ENCODE measurements at places on chromosomes 5 and 9.

GRCh38 chr9:116133163-116133562 is 20.4 kb upstream of the PAPPA start:
- H3K36me3 ChIP-seq, result no peaks in the 10 kb centered on the region
- no peak overlapping the region for H3K4me3 ChIP-seq
- no peaks in the 10 kb centered on the region for H3K27me3 ChIP-seq

DNA sequence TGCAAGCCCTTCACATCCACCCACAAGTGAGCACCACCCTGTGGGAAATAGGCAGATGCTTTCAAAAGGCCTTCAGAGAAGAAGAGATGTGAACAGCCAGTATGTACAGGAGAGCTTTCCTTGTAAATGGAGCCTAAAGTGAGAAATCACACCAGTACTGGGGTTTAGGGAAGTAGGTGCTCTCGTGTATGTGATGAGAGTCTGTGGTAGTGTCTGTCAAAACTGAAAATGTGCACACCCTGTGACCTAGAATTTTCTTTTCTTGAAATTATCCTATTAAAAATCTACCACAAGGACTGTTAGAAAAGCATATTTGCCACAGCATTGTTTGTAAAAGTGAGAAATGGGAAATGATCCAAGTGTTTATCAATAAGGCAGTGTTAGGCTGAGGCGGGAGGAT is 16.6 kb downstream of the OTULINL start:
- peaks cover 20% of the 10 kb centered on the region for H3K4me1 ChIP-seq
- no peaks in the 10 kb centered on the region for H3K27me3 ChIP-seq
- no peak overlapping the region for H3K4me3 ChIP-seq
- DNase-seq, result no peak
- H3K36me3 ChIP-seq, result peaks cover 11% of the 10 kb centered on the region

DNA sequence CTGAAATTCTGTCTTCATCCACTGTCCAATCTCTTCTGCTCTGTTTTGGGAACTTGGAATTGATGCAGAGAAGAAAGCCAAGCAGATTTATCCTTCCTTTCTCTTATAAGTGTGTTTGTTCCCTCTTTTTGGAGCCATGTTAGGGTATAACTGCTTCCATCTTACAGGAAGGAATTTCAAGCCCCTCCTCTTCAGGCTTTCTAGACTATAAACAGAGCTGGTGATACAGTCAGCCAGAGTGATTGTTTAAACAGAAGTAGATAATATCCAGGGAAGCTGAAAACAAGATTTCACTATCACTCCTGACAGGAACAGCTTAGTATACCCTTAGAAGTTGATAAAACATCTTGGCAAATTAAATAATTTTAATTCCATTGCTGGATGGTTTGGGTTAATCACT is 102.1 kb upstream of the DMRT1 start:
- H3K4me3 ChIP-seq, result no peak overlapping the region
- H3K4me1 ChIP-seq, result peaks cover 34% of the 10 kb centered on the region
- DNase-seq, result no peak
- peak overlapping the region; percentile 69 for H3K27ac ChIP-seq
- no peaks in the 10 kb centered on the region for H3K27me3 ChIP-seq
- H3K36me3 ChIP-seq, result peaks cover 28% of the 10 kb centered on the region

GRCh38 chr5:108145351-108145750 is 236.5 kb downstream of the FBXL17 start:
- H3K4me3 ChIP-seq, result no peak overlapping the region
- DNase-seq, result no peak
- no peaks in the 10 kb centered on the region for H3K27me3 ChIP-seq
- no peaks in the 10 kb centered on the region for H3K4me1 ChIP-seq
- H3K27ac ChIP-seq, result no peak overlapping the region

DNA sequence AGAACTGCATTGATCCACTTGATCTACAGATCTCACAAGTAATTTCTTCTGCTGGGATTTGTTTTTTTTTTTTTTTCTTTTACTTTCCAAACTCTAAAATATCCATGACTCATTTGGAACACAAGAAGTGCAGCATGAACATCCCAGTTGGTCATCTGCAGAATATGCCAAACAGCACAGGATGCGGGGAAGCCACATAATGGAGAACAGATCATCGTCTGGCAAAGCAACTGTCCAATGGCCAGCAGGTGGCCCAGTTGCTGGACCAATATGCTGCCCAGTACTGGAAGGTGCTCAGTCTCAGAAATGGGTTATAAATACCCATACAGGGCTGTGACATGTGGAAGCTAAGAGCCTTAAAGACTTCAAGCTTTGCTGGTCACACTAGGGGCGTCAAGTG is 221.3 kb upstream of the TAS2R1 start:
- no peaks in the 10 kb centered on the region for H3K4me1 ChIP-seq
- no peaks in the 10 kb centered on the region for H3K27me3 ChIP-seq
- no peaks in the 10 kb centered on the region for H3K36me3 ChIP-seq

GRCh38 chr5:73121119-73121463 is 716 bp downstream of the TMEM171 start:
- no peak overlapping the region for H3K27ac ChIP-seq
- H3K4me3 ChIP-seq, result no peak overlapping the region
- peaks cover 14% of the 10 kb centered on the region for H3K4me1 ChIP-seq
- H3K27me3 ChIP-seq, result peaks cover 14% of the 10 kb centered on the region

DNA sequence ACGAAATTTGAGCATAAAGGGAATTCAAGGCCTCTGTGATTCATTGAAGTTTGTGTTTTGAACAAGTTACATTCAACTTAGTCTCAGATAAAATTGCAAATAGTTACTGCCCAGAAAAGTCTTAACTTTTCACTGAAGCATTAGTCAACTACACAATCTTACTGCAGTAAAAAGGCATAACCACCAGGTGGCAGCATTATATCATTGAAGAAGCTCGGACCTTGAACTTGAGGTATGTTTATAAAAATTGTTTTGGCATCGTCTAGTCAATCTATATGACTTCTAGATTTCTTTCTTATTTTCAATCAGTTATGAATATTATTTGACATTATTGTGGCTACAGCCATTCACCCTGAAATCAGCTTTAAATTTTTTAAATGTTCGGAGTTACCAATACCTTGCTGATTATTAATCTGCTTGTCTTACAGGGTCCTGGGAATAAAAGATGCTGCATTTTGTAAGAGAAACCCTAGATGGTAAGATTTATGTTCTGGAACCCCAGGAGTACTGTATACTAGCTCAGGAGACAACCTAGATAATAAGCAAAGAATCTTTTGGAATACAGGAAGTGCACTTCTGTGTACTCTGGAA is 83.9 kb upstream of the GRAMD2B start:
- no peak overlapping the region for H3K4me3 ChIP-seq
- no peaks in the 10 kb centered on the region for H3K27me3 ChIP-seq
- no peak overlapping the region for H3K27ac ChIP-seq
- no peak for DNase-seq
- no peaks in the 10 kb centered on the region for H3K36me3 ChIP-seq

GRCh38 chr9:127796852-127797370 is 5.8 kb upstream of the FPGS start:
- H3K27me3 ChIP-seq, result no peaks in the 10 kb centered on the region
- no peak overlapping the region for H3K27ac ChIP-seq
- DNase-seq, result no peak
- peaks cover 24% of the 10 kb centered on the region for H3K36me3 ChIP-seq
- H3K4me1 ChIP-seq, result peaks cover 34% of the 10 kb centered on the region
- H3K4me3 ChIP-seq, result no peak overlapping the region

GRCh38 chr5:139837711-139838380 is 42.2 kb downstream of the PSD2 start:
- no peaks in the 10 kb centered on the region for H3K4me1 ChIP-seq
- no peaks in the 10 kb centered on the region for H3K36me3 ChIP-seq
- no peak for DNase-seq
- no peak overlapping the region for H3K4me3 ChIP-seq

- H3K27ac ChIP-seq, result no peak overlapping the region
- H3K36me3 ChIP-seq, result no peaks in the 10 kb centered on the region
- DNase-seq, result no peak
- H3K4me1 ChIP-seq, result peaks cover 3% of the 10 kb centered on the region
These were observed 103.5 kb downstream of the NTRK2 start for GRCh38 chr9:84773022-84773421.

GRCh38 chr9:32180597-32180996 is 203.8 kb upstream of the ACO1 start:
- H3K4me3 ChIP-seq, result no peak overlapping the region
- no peaks in the 10 kb centered on the region for H3K4me1 ChIP-seq
- no peaks in the 10 kb centered on the region for H3K36me3 ChIP-seq
- no peaks in the 10 kb centered on the region for H3K27me3 ChIP-seq
- DNase-seq, result no peak

- H3K36me3 ChIP-seq, result no peaks in the 10 kb centered on the region
- H3K27me3 ChIP-seq, result no peaks in the 10 kb centered on the region
- no peak overlapping the region for H3K27ac ChIP-seq
- peak; percentile 56 for DNase-seq
These were observed 433.2 kb downstream of the MAT2B start for GRCh38 chr5:163938595-163938994.

- H3K4me3 ChIP-seq, result no peak overlapping the region
These were observed 11.4 kb upstream of the HAUS6 start for GRCh38 chr9:19113964-19114679.

DNA sequence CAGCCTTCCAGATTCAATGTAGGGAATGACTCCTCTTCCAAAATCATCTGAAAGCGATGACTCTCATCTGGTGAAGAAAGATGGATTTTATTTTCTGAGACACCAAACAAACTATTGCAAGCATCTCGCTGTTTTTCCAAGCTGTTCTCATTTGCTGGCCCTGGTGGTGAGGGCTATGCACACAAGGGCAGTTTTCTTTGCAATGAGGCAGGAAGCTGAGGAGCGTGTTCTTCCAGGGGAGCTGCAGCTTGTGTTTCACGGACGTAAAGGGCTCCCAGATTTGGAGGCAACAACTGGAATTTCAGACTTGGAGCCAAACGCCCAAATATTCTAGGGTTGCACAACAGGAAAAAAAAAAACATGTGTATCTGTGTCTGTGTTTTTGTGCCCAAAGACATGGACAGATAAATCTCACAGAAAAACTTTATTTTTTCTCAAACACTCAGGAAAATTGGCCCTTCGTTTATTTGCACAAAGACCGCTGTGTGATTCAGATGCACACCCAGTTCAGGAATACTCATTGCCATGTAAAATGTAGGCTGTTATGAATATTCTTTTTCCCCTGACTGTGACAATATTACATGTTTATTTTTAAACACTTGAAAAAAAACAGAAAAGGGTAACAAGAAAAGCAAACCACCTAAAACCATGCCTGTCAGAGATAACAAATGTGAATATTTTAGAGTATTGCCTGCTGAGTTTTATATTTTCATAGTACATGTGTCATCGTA is 151.3 kb downstream of the GAS1 start:
- no peaks in the 10 kb centered on the region for H3K27me3 ChIP-seq
- no peak overlapping the region for H3K27ac ChIP-seq
- no peak overlapping the region for H3K4me3 ChIP-seq
- DNase-seq, result no peak
- no peaks in the 10 kb centered on the region for H3K36me3 ChIP-seq

DNA sequence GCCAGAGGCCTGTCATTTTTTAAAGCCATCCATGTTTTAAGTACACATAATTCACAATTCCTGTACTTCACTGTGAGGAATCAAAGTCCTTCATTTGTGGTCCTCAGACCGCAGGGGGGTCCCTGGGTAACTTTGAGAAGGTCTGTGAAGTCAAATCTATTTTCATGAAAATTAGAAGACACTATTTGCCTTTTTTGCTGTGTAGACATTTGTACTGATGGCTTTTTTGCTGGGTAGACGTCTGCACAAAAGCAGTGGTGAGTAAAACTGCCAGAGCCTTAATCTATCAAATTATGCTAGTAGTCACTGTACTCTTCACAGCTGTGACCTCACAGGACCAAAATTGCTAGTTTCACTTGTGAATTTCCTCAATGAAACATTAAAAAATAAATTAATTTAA is 25.7 kb downstream of the PRUNE2 start:
- no peaks in the 10 kb centered on the region for H3K36me3 ChIP-seq
- no peaks in the 10 kb centered on the region for H3K4me1 ChIP-seq
- H3K4me3 ChIP-seq, result no peak overlapping the region
- H3K27me3 ChIP-seq, result no peaks in the 10 kb centered on the region

DNA sequence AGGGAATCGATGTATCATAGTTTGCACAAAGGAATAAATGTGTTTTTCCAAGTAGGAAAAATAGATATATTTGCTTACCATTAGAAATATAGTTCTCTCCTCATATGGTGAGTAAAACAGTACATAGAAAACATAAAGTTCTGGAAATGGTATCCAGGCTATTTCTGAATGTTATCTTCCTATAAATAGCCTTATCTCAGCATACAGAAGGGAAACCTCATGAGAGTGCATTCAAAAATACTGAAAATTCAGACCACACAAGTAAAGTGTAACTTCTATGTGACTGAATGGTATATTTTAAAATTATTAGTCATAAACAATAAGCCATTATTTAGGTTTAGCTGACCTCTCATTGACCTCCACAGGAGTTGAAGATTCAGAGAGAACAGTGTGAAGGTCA is 43.5 kb downstream of the MOCS2 start:
- no peak overlapping the region for H3K4me3 ChIP-seq
- no peaks in the 10 kb centered on the region for H3K27me3 ChIP-seq
- H3K36me3 ChIP-seq, result no peaks in the 10 kb centered on the region
- no peak for DNase-seq

GRCh38 chr9:130430232-130430631 is 14.5 kb upstream of the ASS1 start:
- no peak for DNase-seq
- H3K27ac ChIP-seq, result no peak overlapping the region
- no peak overlapping the region for H3K4me3 ChIP-seq
- peaks cover 10% of the 10 kb centered on the region for H3K27me3 ChIP-seq
- peaks cover 16% of the 10 kb centered on the region for H3K4me1 ChIP-seq

DNA sequence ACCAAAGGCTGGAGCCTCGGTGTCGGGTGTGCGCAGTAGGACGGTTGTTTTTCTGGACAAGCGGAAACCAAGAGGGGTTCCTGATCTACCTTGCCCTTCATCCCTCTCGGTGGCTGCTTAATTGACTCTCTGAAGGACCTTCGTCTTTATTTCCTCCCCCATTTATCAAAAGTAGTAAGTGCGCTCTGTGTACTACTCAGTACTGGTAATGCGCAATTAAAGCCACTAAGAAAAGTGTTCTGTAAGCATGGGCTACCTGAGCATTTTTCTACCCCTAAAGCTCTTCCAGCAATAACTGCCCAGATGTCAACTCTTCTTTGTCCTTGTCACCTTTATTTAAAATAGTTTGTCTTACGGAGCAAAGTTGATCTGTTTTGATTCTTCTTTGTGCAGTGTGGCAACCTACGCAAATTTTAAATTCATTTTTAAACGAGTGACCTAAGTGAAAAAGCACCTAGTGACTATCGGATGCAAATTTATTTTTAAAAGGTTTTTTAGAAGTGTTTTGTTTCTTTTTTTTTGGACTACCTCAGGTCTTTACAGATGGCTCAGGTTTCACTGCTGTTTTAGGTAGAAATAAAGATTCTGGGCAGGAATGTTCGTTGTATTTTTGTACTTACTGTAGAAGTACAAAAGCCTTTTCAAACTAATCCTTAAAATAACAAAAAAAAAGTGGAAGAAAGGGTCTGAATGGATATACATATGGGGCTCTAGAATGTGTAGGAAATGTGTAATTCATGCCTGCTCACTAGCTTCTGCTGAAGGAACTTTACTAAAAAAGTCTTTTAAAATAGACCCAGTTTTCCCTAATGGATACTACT is 2.0 kb downstream of the JMY start:
- H3K27me3 ChIP-seq, result no peaks in the 10 kb centered on the region
- DNase-seq, result no peak
- H3K4me1 ChIP-seq, result peaks cover 19% of the 10 kb centered on the region

- no peaks in the 10 kb centered on the region for H3K36me3 ChIP-seq
- H3K27ac ChIP-seq, result peak overlapping the region; percentile 74
- H3K4me3 ChIP-seq, result no peak overlapping the region
- H3K27me3 ChIP-seq, result no peaks in the 10 kb centered on the region
- peaks cover 29% of the 10 kb centered on the region for H3K4me1 ChIP-seq
- peak; percentile 86 for DNase-seq
These were observed 30.5 kb upstream of the ZSWIM6 start for GRCh38 chr5:61301341-61302199.
